Hematopoietic multipotent progenitor cell (in vitro differentiated cells): ENCODE measurements at places on chromosomes 5 and 9. TPM values are rescaled to one million over a fixed set of nuclear protein-coding genes. Genes with fewer than 3 reads are reported as not detected.

Gene HTR4
- under 0.01 TPM for total RNA-seq

Gene SLC2A6
- 6.5 TPM for total RNA-seq

Gene LCN15
- not detected for total RNA-seq

Gene FGD3
- total RNA-seq, result 59.8 TPM

Gene TNFSF15
- under 0.01 TPM for total RNA-seq

Gene PLPP7
- 5.9 TPM for total RNA-seq

Gene NR5A1
- 0.54 TPM for total RNA-seq

Gene DMGDH
- total RNA-seq, result 1.3 TPM
